ENCODE measurements at places on chromosomes 16 and 17. TPM values are rescaled to one million over a fixed set of nuclear protein-coding genes. Genes with fewer than 3 reads are reported as not detected.

TOX3 gene
- 22.9 TPM for total RNA-seq

MFSD6L gene
- 1.6 TPM for total RNA-seq

DNA sequence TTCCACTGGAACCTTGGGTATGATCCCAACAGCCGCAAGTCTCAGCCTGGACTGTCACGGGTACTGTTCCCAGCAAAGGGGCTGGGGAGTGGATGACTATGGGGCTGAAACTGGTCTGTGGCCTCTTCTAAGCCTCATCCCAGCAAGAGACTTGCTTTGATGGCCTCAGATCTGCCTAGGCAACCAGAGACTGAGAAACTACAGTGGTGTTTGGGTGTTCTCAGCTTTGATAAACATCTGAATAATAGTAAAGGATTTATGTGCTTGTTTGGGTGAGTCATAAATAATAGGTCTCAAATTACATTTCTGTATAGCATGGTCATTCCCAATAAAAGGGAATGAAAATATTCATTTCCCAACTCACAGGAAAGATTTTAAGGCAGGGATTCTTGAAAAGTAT lies 30.2 kb upstream of the ULK2 start:
- no peaks in the 10 kb centered on the region for H3K27me3 ChIP-seq
- no peak overlapping the region for H3K4me3 ChIP-seq
- H3K36me3 ChIP-seq = peaks cover 23% of the 10 kb centered on the region
- no peaks in the 10 kb centered on the region for H3K4me1 ChIP-seq

DNA sequence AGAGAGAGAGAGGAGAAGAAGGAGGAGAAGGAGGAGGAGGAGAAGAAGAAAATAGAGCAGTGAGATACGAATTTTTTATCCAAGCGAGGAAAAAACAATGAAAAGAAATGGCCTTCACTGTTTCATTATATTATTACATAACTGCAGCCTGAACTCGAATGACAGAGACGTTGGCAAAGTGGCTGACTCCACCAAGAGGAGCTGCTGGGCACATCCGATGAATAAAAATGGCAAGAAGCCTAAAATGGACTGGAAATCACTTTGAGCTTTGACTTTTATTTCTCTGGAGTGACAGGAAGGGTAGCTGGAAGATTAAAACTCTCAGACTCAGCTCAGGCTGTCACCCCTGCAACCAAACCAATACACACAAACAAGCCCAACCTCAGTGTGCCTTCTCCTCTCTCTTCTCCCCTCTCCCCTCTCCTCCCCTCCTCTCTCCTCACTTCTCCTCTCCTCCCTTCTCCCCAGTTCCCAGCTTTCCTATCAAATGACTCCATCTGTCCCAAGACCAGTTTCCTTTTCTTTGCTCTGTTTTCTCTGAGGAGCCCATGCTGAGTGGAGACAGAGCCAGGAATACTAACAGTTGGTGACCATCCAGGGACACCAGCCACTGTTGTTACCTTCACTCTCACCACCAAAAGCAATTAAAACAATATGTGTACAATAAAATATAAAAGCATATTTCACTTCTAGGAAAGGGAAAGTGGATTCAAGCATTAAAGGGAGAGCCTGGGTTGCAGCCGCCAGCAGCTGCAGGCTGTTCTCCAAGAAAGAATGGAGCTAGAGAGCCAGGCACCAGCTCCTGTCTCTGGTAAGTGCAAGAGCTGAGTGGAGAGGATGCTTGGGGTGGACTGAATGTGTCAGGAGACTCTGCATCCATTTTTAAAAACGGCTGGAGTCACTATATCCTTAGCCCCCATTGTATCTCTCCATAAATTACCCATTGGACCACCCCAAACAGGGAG lies 51.2 kb downstream of the SOX9 start:
- no peak for DNase-seq
- H3K27me3 ChIP-seq = no peaks in the 10 kb centered on the region

DNA sequence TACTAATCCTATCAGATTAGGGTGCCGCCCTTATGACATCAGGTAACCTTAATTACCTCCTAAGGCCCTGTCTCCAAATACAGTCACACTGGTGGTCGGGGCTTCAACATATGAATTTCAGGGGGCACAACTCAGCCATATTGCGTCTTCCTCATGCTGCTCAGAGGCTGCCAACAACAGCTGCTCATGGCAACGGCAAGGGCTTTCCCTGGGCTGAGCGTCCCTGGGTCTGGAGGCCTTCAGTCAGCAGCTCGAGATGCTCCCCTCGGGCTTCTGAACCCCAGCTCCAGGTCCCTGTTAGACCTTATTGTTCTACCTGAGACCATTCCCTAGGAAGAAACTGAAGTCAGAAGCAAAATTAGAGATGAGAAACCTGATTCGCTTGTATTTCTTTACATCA lies 157.2 kb downstream of the TMEM132E start:
- no peak overlapping the region for H3K4me3 ChIP-seq
- H3K27ac ChIP-seq = no peak overlapping the region
- H3K27me3 ChIP-seq = no peaks in the 10 kb centered on the region
- H3K36me3 ChIP-seq = no peaks in the 10 kb centered on the region
- no peaks in the 10 kb centered on the region for H3K4me1 ChIP-seq

DNA sequence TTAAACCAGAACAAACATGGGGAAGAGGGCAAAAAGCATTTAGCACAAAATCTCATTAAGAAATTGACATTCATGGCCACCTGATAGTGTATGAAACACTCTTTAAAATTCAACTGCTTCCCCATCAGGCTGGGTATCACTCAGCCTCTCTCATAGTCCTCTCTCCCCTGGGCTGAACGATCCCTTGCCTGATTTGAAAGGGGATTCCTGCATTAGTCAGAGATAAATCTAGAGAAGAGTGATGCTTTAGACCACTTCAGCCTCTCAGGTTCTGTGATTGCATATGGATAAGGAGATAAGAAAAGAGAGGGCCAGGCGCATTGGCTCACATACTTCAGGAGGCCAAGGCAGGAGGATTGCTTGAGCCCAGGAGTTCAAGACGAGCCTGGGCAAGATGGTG lies 280.0 kb downstream of the SOX9 start:
- H3K4me1 ChIP-seq = no peaks in the 10 kb centered on the region
- no peak overlapping the region for H3K27ac ChIP-seq

GRCh38 chr17:56389356-56389755 lies 204.1 kb upstream of the NOG start:
- no peak overlapping the region for H3K4me3 ChIP-seq
- DNase-seq = no peak
- no peaks in the 10 kb centered on the region for H3K4me1 ChIP-seq
- no peaks in the 10 kb centered on the region for H3K27me3 ChIP-seq
- no peaks in the 10 kb centered on the region for H3K36me3 ChIP-seq

GRCh38 chr16:64012166-64012565 lies 1109.7 kb downstream of the CDH11 start:
- no peaks in the 10 kb centered on the region for H3K36me3 ChIP-seq
- no peak overlapping the region for H3K4me3 ChIP-seq
- H3K27ac ChIP-seq = no peak overlapping the region
- no peaks in the 10 kb centered on the region for H3K4me1 ChIP-seq
- H3K27me3 ChIP-seq = no peaks in the 10 kb centered on the region

DNA sequence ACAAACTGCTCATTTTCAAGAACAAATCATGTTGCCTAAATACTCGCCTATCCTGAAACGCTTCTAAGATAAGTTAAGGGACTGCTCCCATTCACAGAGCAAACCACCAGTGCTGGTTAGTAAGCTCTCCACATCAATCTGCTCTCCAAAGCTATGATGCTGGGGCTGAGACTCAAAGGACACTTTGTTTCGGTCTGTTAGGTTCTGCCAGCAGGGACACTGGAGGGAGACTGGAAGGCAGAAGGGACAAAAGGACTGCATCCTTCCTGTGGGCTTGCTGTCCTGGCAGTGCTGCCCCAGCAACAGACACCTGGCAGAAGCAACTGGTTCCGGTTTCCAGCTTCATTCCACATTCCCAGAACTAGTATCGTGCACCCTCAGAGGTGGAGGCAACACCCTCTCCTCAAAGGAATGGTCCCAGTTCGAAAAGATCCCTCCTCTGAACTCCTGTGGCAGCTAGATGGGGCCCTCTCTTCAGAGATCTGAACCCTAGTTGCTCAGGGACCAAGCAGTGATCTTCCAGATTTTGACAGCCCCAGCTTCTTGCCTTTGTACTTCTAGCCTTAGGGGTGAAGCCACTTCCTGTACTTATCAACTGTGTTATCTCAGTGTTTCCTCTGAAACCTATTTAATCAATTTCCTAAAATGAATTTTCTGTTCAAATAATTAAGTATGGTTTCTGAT lies 73.4 kb upstream of the GSG1L start:
- H3K4me1 ChIP-seq = peaks cover 8% of the 10 kb centered on the region
- H3K27me3 ChIP-seq = no peaks in the 10 kb centered on the region
- peaks cover 39% of the 10 kb centered on the region for H3K36me3 ChIP-seq
- H3K27ac ChIP-seq = peak overlapping the region; percentile 55
- H3K4me3 ChIP-seq = no peak overlapping the region
- DNase-seq = no peak
